ENCODE measurements at places on chromosomes 6 and 20. TPM values are rescaled to one million over a fixed set of nuclear protein-coding genes. Genes with fewer than 3 reads are reported as not detected.

The VSTM2L gene
- total RNA-seq, result 14.1 TPM

The PROCR gene
- 22.0 TPM for total RNA-seq

DNA sequence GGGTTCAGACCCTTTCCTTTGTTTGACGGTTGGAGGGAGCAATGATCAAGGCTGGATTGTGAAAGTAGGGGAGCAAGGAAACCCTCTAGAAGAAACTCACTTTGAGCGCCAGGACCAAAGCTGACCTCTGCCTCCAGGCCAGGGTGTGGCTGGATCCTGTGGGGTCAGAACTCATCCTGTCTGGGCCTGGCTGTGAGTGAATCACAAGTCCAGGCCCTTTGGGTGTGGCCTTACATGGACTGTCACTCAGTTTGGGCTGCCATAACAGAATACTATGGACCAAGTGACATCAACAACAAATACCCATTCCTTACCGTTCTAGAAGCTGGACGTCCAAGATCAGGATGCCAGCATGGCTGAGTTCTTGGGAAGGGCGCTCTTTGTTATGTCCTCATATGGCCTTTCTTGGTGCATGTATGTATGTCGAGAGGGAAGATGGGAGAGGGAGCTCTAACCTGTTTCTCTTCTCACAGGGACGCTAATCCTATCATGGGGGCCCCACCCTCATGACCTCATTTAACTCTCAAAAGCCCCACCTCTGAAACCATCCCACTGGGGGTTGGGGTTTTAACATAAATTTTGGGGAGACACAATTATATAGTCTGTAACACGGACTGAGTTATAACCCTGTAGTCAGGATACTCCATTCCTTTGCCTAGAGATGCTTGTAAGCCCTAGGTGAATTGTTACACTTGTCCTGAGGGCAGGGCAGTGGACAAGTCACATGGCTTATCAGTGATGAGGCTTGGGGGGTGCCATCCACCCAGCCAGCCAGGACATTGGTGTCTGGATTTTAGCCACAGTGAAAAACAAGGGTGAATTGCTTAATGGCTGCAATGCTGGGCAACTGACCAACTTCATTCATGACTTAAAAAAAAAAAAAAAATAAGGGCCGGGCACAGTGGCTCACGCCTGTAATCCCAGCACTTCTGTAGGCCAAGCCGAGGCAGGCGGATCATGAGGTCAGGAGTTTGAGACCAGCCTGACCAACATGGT, 80.0 kb downstream of the TRMT11 start:
- peaks cover 12% of the 10 kb centered on the region for H3K4me1 ChIP-seq
- H3K4me3 ChIP-seq, result no peak overlapping the region
- no peaks in the 10 kb centered on the region for H3K27me3 ChIP-seq
- no peak overlapping the region for H3K27ac ChIP-seq

GRCh38 chr6:158293122-158293521, 19.1 kb upstream of the TULP4 start:
- H3K4me1 ChIP-seq, result no peaks in the 10 kb centered on the region
- peaks cover 10% of the 10 kb centered on the region for H3K36me3 ChIP-seq
- H3K4me3 ChIP-seq, result no peak overlapping the region
